ENCODE measurements at places on chromosomes 5 and 9.

- DNase-seq: no peak
Observed at GRCh38 chr9:97906236-97906831, 16.0 kb downstream of the TRMO start.

GRCh38 chr5:172293054-172293744, 9.6 kb upstream of the UBTD2 start:
- DNase-seq: peak; percentile 59

- DNase-seq: no peak
Observed at GRCh38 chr5:134530301-134531077, 5.0 kb downstream of the JADE2 start.

- DNase-seq: no peak
Observed at GRCh38 chr9:37949576-37949975, 45.6 kb upstream of the SLC25A51 start.

DNA sequence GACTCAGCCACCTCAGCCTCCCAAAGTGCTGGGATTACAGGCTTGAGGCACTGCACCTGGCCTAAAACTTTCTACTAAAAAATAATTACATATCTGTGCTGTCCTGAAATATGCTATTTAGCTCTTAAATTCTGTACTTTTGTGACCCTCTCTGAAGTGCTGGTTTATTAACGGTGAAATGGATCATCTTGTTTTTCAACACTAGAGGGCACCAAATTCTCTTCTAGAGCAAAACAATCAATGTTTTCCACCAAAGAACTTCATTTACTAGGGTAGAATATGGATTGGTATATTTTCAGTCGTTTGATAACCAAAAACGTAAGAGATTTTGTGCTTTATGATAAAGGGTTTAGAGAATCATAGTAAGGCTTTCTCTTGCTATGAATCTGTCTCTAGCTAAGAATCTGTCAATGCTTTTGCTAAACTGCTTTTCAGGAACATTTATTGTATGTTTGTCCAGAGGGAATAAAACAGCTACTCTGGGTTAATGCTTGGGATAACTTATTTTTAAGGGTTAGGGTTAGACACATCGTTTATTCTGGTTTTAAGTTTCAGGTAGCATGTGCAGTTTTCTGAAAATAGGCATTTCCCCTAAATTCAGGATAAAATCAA, 63.6 kb downstream of the RNF180 start:
- DNase-seq: peak; percentile 6

- no peak for DNase-seq
Observed at GRCh38 chr5:154712518-154713437, 42.4 kb upstream of the LARP1 start.

DNA sequence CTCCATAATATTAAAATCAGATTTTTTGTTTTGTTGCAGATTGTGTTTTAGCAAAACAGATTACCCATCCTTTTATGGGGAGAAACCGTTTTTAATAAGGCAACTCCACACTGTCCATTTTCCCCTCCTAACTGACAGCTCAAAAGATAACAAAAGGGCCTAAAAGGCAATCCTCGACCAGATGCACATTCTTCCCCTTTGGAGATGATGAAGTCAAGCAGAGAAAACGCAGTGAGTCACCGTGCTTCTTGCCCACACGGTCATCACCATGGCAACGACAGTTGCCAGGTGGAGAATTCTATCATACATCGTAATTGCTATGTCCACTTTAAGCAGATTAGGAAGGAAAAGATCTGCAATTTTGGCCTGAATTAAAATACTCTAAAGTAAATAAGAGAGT, 96.4 kb downstream of the DIRAS2 start:
- DNase-seq: peak; percentile 31

DNA sequence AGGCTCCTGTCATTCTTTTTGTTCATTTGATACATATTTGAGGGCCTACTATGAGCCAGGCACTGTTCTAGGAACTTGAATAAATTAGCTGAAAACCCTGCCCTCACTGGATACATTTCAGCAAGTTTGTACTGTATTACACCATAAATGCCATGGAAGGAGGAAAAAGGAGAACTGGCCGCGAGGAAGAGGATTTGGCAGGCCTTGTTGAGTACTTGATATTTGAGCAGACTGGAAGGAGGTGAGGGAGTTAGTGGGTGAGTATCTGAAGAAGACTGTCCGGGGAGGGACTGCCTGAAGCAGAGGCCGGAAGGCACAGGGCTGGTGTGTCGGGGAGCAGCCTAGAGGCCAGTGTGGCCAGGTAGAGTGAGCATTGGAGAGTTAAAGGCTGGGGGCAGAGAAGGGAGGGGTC, 4.5 kb downstream of the SNX30 start:
- peak; percentile 27 for DNase-seq

- DNase-seq: no peak
Observed at GRCh38 chr9:90773617-90774016, 28.0 kb upstream of the SYK start.

DNA sequence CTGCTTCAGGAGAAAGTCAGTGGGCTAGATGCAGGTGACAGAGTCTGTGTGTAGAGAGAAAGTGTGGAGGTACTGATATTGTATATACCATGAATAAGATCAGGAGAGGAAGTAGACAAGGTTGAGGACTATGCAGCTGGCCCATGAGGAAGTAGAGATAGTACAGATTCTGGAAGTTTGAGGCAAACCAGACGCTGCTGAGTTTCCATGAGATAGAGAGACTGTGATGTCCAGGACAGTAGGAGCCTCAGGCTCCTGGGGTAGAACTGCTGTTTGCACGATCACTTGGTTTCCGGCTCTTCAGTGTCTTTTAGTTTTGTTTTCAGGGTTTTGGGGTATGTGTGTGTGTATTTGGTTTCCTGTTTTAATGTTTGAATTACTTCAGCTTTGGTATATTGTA, 13.6 kb downstream of the OTULINL start:
- no peak for DNase-seq

- no peak for DNase-seq
Observed at GRCh38 chr5:407801-408268, 35.1 kb upstream of the EXOC3 start.

- no peak for DNase-seq
Observed at GRCh38 chr5:52710310-52710971, 77.3 kb upstream of the ITGA1 start.

- DNase-seq: no peak
Observed at GRCh38 chr5:131096774-131097710, 68.0 kb downstream of the HINT1 start.

GRCh38 chr5:76210946-76211345, 127.8 kb downstream of the SV2C start:
- DNase-seq: no peak

- no peak for DNase-seq
Observed at GRCh38 chr5:81525690-81526089, 131.8 kb upstream of the ACOT12 start.

DNA sequence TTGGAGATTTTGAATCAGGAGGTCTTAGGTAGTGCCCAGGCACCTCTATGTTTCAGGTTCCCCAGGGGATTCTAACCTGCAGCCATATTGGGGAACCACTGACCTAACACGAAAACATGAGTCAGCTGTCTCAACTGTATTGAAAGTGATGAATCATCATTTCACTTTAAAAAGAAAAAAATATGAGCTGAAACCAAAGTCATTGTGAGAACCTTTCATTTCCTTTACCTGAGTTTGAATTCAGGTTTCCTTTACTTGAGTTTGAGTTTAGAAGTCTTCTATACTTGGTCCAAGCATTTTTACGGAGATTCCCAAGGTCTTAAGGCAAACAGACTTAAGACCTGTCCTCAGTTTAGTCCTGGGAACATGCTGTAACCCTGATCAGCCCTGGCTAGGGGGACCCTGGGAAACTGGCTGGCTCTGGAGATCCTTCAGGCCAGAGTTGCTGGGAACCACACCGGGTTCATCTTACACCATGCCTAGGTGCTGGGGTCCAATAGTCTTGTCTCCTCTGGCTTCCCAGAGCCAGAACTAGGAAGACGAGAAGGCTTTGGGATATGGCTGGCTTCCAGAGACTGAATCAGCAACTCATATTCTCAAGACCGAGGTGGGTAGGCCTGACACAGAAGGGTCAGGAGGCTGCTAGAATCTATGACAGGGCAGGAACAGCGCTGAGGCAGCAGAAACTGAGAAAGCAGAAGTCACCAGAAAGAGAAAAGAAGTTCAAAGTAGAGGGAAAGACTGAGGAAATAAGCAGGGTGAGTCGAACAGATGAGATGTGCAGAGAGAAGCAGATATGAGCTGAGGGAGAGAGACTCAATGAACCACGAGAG, 16.4 kb upstream of the PDCD1LG2 start:
- no peak for DNase-seq

DNA sequence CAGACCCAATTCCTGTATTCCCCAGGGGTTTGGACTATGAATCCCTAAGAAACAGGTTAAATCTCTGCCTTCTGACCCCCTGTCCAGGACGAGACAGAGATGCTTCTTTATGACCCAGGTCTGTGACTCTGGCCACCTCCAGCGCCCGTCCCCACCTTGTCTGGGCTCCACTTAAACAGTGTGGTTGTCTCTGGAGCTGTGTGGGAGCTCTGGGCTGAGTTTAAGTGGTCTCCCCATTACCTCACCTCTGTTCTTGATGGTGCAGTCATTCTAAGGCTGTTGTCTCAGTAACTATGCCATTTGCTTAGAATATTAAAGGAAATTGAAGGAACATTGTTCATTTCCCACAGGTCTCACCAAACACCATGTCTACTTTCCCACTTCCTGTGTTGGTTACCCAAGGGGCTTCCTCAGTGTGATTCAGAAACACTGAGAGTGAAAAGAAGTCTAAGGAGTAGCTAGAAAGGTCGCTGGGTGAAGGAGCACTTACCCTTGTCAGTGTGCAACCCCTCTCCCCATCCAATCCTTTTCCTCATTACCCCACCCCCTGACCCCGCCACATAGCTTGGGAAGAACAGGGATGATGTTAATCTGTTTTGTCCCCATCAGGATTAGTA, 127.8 kb upstream of the CKMT2 start:
- DNase-seq: no peak

GRCh38 chr9:92561374-92562330, 25.9 kb upstream of the ECM2 start:
- no peak for DNase-seq

DNA sequence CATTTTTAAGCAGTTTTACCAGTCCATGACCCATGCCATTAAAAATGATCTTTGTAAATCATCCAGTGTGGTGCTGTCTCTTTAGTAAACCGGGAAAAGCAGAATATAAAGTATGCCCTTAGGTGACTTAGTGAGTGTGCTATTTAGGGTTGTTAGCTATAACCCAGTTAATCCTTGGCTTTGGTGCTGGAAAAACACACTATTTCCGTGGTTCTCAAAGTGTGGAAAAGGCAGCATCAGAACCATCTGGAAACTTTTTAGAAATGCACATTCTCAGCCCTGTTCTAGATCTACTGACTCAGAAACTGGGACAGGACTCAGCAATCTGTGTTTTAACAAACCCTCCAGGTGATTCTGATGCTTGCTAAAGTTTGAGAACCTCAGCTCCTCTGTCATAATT, 123.6 kb upstream of the ZNF608 start:
- no peak for DNase-seq

- DNase-seq: no peak
Observed at GRCh38 chr5:142295084-142295758, 29.6 kb downstream of the SPRY4 start.

- no peak for DNase-seq
Observed at GRCh38 chr5:80255431-80255810, 427 bp downstream of the SERINC5 start.

DNA sequence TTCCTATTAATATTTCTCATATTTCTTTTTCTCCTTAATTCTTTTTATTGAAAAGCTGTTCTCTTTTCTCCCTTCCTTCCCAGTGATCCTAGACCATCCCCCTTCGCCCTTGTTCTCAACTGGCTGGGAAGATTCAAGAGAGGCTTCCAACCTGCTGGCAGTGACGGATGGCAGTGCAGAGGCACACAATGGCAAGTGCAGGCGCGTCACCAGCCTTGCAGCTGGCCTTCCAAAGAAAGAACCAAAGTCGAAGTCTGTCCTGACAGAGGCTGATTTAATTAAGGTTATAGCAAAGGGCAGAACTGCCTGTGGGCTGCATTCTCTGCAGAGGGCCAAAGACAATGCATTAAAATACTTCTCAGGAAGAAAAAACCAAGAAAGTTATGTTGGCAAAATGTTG, 7.4 kb downstream of the CEMIP2 start:
- DNase-seq: no peak

DNA sequence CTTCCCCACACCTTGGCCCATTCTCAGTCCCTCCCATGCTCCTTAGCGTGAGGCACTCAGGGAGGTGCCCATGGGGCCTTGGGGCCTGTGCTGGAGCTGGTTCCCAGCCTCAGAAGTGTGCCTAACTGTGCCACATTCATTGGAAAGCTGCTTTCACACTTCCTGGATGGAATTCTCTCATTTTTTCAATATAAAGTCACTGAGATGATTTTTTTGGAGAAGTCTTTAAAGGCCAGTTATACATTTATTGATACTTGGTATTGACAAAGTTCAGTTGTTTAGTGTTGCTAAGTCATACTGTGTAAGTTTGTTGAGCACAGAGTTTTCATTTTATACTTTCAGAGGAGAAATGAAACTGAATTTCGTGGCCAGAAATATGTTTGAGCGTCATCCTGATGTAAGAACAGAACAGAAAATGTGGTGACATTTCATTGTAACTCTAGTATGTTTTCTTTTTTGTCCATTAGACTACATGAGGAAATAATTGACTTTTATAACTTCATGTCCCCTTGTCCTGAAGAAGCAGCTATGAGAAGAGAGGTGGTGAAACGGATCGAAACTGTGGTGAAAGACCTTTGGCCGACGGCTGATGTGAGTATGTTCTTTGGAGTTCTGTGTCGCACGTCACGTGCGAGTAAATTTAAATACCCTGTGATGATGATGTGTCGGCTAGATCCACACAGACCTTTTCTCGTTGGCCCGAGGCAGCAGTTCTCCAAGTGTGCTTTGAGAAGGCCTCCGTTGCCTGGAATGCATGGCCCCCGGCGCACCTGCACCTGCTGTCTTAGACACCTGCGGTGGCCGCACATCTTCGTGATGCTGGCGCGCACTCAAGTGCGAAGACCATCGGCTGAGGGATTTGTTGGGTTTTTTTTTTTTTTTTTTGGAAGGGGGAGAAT, 24.1 kb downstream of the TENT4A start:
- DNase-seq: no peak

- DNase-seq: no peak
Observed at GRCh38 chr5:30605693-30606268, 587.7 kb upstream of the CDH6 start.

DNA sequence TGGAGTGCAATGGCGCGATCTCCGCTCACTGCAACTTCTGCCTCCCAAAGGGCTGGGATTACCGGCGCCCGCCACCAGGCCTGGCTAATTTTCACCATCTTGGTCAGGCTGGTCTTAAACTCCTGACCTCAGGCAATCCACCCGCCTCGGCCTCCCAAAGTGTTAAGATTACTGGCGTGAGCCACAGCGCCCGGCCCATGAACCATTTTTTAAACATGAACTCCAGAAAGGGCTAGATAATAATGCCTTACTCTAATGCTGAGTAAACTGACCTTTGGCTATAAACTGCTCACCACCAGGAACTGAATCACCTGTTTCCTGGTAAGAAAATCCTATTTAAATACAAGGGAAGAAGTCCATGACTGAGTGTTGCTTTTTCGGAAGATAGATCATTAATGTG, 23.2 kb upstream of the DAB2 start:
- DNase-seq: no peak

Measured in fibroblast of the conjunctiva (primary cell).